ENCODE measurements at places on chromosomes 4 and X.

DNA sequence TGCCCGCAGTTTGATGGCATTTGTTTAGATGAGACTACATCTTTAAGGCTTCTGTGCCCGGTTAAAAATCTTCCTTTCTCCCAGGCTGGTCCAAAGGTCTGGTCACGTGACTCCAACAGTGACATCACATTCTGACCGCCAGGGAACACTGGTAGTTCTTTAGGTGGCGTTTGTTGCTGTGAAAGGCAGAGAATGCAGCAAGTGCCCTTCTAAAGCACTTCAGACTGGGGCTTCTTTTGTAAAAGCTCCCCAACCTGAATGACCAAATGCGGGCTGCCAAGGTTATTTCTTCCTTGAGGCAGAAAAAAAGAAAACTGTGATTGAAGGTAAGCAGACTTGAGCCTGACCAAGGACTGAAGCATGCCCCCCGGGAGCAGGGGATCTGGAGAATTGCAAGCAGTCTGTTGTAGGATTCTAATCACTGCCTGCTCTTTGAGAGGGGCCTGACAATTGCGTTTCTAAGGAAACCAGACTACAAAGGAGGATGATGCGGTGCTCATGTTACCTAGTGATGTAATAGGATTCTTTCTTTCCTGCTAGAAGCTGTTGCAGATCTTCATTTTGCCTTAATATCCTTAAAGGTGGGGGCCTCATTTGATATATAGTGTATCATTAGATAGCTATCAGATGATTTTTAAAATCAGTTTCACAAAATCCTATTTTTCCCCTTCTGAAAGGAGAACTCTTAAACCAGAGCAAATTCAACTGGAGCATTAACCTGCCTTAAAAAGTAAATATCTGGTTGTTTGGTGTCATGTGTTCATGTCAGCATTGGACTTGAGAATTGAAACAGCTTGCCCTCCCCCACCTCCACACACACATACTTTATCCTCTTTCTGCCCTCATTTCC, 133.1 kb downstream of the AKAP4 start:
- DNase-seq, result no peak

DNA sequence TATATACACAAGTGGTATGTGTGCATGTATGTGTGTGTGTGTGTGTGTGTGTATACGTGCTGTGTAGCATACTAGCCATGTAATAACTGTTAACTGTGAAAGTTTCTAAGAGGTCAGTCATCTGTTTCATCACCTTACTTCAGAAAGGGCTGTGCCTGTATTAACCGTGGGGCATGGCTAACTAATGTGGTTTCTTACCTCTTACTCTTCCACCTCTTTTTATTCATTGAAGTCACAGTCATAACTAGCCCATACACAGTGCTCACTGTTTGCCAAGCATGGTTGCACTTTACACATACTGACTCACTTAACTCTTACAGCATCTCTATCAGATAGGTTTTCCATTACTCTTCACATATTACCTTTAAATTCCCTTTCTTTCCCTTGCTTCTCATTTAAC, 23.7 kb upstream of the LRAT start:
- DNase-seq, result no peak

DNA sequence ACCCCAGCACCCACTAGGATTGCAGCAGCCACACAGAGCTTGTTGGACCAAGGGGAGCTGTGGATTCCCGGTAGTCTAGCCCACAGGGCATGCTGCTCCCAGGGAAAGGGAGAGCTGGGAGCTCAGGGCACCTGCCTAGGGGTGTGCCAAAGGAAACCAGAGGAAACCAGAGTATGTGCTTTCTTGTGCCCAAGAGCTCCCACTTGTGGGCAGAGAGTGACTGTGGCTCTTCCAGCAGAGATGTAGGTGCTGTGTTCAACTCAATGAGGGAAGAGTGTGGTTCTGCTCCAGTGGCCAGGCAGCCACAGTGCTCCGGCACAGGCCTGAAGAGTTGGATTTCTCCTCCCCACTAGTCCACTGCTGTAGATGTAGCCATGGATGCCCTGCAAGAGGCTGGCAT, 1050.0 kb upstream of the INTU start:
- DNase-seq, result no peak

GRCh38 chr4:26298198-26298947, 22.4 kb upstream of the RBPJ start:
- no peak for DNase-seq

GRCh38 chr4:31043382-31044062, 323.4 kb downstream of the PCDH7 start:
- no peak for DNase-seq

GRCh38 chr4:54675721-54676461, 18.1 kb downstream of the KIT start:
- no peak for DNase-seq

DNA sequence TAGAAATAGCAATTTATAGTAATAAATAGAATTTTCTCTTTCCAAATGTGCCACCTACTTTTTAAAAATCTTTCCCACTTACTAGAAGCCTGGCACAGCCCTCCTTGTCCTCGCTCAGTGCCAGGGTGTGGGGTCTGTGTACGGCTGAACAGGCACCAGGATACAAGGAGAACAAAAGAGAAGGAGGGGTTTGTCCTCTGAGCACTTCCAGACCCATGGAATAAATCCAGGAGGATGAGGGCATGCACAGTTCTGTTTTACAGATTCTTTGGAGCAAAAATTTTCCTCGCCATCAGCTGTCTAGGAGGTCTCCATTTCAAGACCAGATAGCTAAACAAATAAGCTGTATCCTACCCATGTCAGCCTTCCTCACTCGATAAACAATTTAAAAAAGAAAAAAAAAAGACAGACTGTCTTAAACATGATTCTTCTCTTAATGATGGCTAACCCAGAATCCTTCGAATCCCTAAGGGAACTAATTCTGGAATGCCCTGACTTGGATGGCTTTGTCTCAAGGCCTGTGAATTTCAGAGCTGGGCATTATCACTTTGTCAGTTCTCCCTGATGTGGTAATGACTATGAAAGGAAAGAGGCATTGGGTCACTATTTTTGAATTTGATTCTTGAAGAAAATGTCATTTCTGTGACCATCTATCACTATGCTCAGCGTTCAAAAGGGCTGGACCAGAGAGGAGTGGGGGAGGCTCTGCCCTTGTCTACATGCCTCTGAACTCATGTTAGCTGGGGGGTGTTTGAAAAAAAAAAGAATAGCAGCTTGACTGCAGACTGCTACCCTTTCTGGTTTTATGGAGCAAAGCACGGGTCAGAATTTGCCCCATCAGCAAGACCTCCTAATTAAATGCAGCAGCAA, 151.0 kb downstream of the DCTD start:
- no peak for DNase-seq

DNA sequence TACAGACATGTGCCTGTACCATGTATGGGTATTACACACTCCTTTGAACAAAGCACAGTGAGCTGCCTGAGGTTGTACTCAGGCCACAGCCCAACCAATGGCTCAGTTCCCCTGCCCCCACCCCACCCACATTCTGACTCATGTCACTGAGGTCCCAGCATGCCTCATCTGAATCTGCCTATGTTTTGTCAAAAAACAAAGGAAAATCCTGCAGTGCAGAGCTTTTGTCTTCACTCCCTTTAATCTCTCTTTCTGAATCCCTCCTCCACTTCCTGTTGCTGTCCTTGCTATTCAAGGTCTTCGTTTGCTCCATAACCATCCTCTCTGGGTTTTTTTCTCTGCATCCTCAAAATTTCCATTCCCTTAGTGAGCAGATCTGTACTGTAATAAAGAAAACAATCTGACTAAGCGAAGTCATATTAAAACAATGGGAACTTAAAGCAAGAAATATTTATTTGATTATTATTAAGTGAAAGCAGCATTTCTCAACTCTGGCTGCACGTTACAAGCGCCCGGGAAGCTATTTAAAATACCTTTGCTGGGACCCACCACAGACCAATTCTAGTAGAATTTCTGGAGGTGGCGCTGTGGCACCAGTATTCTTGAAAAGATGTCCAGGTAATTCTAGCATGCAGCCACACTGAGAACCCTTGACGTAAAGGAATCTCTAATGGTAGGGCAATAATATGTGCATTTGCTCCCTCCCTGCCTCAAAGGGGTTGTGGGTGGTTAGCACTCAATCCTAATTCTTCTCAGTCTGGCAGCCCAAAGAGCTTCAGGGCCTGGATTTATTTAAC, 8.7 kb downstream of the GUCY2F start:
- DNase-seq, result peak; percentile 26

- DNase-seq, result no peak
Measured at GRCh38 chr4:4590546-4590945, 48.7 kb upstream of the STX18 start.

DNA sequence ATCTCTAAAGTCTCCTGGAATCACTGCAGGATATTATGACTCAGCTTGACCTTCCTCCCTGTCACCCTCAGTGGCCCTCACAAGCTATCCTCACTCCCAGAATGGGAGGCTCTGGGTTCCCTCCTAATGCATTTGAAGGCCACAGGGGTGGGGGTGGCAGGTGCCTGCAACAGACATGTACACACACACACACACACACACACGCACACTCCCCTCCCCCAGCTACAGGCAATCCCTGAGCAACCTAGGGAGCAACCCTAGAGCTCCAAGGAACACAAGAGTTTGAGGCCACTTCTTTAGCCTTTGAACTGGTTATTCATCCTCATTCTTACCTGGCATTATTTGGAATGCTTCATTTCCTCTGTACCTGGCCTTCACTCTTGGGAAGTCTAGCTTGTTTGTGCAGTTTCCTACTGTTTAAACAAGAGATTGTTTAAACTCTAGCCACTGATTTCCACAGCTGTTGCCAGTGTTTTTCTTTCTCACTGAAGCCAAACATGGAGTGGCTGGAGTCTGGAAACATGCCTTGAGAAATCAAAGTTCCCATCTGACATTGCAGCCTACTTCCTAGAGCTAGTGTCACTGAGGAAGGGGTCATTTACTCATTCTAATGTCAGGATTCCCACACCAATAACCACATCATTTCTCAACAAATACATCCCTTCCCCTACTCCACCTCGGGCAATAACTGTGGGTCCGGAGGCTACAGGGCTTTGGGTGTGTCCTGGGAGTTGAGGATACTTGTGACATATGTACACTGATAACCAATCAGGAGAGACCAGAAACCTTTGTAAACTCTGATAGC, 37.7 kb downstream of the MAOA start:
- DNase-seq, result no peak

DNA sequence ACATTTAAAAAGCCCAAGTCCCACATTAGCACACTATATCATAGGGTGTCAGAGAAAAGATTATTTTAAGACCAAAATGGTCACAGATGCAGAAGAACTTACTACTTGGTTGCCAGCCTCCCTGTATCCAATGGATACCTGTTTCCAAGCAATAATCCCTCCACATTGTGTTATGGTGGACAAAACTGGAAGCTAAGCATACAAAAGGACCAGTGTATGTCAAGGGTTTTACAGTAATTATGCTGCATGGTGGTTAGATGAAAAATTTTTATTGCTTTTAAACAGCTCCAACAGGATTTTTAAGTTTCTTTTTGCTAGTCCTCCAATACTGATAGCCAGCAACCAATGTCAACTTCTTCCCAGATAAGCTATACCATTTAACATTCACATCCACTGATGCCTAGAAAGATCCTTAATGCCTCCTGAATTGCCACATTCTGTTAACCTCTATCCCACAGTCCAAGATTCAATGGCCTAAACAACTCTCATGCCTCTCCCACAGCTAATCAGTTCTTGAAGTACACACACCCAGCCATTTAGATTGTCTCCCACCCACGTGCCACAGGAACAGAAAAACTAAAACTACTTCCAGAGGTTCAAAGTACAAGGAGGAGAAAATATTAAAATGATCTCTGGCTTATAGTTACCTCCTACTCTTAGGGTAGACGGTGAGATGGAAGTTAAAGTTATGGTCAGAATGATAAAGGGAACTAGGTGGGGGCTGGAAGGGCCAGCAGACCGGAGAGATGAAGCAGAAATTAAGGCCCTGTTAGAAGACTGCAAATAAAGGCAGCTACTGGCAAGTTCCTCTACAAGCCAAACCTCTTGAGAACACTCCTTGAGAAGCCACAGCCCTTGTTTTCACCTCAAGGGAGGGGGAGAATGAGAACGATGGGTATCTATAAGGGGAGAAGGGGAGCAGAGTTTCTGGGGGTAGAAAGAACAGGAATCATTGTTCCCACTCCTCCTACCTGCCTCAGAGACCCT, 5.5 kb downstream of the MED14 start:
- no peak for DNase-seq

DNA sequence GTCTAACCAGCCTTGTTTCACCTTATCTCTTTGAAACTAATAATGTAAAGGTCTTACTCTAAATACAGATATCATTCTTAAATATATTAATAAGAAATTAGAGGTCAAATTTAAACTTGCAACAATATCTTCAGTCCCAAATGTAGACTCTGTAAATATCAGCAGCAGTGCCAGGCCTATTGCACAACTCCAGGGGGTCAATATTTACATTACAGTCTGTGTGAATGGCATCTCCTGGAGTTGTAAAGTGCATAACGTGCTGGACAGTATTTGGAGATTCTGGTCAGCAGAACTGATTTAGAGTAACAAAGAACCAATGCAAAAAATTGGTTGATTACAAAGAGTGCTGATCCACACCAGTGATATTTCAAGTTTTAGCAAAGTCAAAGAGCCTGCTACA, 1225.9 kb downstream of the PCDH19 start:
- no peak for DNase-seq

DNA sequence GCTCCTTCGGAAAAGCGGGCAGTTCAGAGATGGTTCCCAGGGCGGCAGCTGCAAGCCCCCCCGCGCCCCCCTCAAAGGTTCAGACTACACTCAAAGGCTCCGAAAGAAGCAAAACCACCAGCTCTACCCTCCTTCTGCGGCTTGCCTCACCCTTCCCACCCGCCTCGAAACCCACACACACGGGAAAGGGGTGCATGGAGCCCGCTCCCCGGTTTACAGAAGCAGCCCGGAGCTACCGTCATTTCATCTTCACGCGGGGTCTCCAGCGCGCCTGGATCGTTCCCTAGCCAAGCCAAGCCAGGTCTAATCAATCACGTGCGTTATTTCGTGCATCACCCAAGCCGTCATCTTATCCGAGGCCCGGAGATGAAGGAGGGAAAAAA, 1.2 kb downstream of the NLGN4X start:
- DNase-seq, result no peak

GRCh38 chr4:73414936-73415271, 10.8 kb downstream of the ALB start:
- no peak for DNase-seq

DNA sequence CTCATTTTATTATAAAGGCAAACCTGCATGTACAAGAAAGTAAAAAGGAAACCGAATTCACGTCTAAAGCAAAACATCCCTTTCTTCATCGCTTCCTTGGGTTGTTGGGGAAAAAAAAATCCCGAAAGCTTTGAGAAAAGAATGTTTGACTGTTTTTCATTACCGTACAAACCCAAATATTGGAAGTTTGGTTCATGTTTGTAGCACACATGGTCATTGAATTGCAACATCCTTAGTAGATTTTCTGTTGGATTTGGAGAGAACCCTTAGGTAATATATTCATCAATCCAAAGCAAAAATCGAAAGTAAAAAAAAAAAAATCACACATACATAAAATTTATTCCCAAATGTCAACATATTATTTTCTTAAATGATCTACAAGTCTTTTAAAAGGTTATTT, 420.3 kb downstream of the MAPK10 start:
- DNase-seq, result no peak

All from stimulated activated CD4-positive, alpha-beta T cell treated with anti-CD3 and anti-CD28 coated beads, Interleukin-12 subunit alpha, Interleukin-12 subunit beta, amount 100 ng/mL, for 24 hours (primary cell).